Right ventricle myocardium inferior (tissue), 1 donor: ENCODE measurements at places on chromosomes 2 and 18.
A peak's percentile ranks its signal among the peaks of the same experiment; 100 is the strongest.

- no peak for DNase-seq
Measured at GRCh38 chr2:23293063-23293462, 91.9 kb upstream of the KLHL29 start.

- DNase-seq: no peak
Measured at GRCh38 chr18:59155153-59155552, 15.5 kb downstream of the SEC11C start.

- no peak for DNase-seq
Measured at GRCh38 chr2:61151436-61151835, 10.6 kb upstream of the C2orf74 start.

DNA sequence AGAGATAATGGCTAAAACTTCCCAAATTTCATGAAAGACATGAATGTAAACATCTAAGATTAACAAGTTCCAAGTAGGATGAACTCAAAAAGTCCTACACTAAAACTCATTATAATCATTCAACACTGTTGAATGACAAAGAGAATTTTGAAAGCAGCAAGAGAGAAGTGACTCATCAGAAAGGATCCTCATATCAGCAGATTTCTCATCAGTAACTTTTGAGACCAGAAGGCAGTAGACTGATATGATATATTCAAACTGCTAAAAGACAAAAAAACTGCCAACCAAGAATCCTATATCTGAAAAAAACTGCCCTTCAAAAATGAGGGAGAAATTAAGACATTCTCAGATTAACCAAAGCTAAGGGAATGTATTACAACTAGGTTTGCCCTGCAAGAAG is 130.6 kb upstream of the OTX1 start:
- no peak for DNase-seq

- peak; percentile 78 for DNase-seq
Measured at GRCh38 chr18:77057006-77057395, 75.6 kb downstream of the MBP start.

- peak; percentile 60 for DNase-seq
Measured at GRCh38 chr2:120358734-120359465, 13.0 kb downstream of the INHBB start.

- no peak for DNase-seq
Measured at GRCh38 chr18:62279561-62279960, 45.5 kb upstream of the TNFRSF11A start.

- DNase-seq: no peak
Measured at GRCh38 chr2:239625971-239626734, 225.3 kb upstream of the HDAC4 start.

- no peak for DNase-seq
Measured at GRCh38 chr2:38850045-38850444, 25.7 kb downstream of the DHX57 start.

DNA sequence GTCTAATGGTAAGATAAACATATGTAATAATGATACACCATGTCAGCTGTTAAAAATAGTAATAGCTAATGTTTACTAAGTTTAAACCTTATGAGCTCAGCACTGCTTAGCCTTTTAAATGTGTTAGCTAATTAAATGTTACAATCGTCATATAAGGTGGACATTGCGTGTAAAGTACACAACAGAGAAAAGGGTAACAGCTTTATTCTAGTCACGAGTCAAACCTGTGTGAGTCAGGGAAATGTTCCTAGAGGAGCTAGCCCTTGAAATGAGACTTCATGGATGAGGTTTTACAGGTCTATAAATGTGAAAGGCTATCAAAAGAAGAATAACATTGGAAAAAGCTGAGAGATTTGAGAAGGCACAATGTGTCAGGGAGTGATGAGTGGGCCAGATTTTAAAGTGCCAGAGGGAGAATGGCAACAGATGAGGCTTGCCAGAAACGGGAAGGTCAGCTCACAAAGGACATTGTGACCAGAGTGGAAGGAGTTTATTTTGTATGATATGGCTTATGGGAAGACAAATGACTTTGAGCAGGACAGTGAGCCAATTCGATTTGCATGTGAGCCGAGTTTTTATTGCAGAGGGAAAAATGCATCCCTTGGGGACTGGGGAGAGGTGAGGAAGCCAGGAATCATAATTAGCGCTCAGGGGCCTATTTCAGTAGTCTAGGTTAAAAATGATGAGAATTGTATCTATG is 276.3 kb downstream of the CTNNA2 start:
- DNase-seq: no peak

- no peak for DNase-seq
Measured at GRCh38 chr2:49240608-49241007, 86.3 kb upstream of the FSHR start.

- DNase-seq: no peak
Measured at GRCh38 chr2:11515490-11515981, 18.3 kb upstream of the GREB1 start.

DNA sequence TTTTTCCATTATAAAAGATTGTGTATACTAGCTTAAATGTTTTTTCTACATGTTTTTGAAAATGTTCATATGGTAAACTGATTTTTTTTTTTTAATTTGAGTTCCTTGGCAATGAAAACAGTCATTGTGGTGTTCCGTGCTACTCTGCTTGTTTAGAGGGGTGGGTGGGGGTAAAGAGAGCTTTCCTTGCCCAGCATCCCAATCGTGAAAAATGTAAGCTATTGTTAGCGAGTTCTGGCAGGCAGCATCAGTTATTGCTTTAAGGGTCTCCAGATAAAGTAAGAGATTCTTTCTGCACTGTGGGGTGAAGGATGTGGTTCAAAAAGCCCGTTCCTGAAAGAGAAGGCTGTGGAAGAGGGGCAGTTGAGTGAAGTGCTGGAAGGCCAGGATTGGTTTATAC is 118.4 kb downstream of the TANC1 start:
- no peak for DNase-seq

DNA sequence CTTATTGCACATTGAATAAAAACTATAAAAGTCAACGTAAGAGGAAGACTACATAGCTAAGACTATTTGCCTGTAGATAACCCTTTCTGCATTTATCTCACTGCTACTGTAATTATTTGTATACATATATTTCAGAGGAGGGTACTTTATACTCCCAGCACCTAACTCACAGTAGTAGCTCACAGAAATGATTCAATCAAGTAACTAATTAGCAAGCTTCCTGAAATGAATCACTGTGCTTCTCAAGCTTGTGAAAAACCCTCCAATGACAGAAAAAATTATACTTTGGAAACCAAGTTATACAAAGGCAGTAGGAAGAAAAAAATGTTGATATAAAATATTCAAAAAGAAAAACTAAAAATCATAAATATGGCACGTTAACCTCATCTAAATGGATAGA is 124.9 kb downstream of the NBAS start:
- no peak for DNase-seq

DNA sequence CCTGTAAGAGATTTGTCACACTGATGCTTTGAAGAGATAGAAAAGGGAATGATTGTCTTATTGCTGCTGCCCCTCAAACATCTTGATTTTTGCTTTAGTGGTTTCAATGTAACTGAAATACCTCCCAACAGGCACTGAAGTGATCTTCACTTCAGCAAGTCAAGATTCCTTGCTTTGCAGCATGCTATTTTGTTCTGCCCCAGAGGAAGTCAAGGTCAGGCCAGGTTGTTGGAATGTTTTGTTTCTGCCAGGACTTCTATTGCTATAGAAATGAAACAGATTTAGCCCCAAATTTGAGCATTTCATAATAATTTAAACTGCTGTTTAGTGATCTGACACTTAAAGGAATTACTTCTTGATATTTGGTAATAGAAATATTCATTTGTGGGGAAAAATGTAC is 277.6 kb downstream of the ZNF804A start:
- no peak for DNase-seq

DNA sequence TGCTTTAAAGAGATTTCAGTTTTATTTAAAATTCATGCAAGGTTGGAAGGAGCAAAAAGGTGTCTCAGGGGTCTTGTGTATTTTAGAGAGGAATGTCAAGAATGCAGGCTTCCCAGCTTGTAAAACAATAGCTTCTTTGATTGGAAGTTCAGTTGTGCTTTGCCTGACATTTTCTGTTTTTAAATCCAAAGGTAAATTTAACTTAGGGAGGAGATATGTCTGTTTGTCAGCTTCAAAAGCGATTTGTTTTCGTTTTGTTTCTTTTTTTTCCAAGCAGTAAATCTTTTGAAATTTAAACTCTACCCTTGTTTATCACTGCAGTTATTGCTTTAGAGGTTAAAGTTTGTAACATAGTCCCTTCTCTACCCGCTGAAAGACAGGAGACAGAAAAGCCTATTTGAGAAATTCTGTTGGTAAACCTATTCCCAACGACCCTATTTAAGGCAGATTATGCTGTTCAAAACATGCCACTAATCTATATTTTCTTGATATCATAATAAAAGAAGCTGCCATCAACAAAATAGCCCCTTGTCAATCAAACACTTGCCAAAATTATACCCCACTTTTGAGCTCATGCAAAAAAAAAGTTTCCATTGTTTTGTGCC is 639.6 kb downstream of the IRS1 start:
- DNase-seq: no peak

- DNase-seq: no peak
Measured at GRCh38 chr18:23828426-23828825, 139.2 kb downstream of the LAMA3 start.

GRCh38 chr2:19829672-19830071 is 72.1 kb downstream of the TTC32 start:
- no peak for DNase-seq

GRCh38 chr2:68857855-68858456 is 13.2 kb downstream of the BMP10 start:
- no peak for DNase-seq

GRCh38 chr2:136179602-136179975 is 61.6 kb upstream of the CXCR4 start:
- no peak for DNase-seq

GRCh38 chr2:182302972-182303371 is 123.9 kb downstream of the PDE1A start:
- no peak for DNase-seq

- DNase-seq: peak; percentile 77
Measured at GRCh38 chr2:174327021-174327840, 7.5 kb upstream of the SP9 start.

GRCh38 chr2:129892360-129892759 is 87.1 kb upstream of the RAB6C start:
- DNase-seq: no peak

DNA sequence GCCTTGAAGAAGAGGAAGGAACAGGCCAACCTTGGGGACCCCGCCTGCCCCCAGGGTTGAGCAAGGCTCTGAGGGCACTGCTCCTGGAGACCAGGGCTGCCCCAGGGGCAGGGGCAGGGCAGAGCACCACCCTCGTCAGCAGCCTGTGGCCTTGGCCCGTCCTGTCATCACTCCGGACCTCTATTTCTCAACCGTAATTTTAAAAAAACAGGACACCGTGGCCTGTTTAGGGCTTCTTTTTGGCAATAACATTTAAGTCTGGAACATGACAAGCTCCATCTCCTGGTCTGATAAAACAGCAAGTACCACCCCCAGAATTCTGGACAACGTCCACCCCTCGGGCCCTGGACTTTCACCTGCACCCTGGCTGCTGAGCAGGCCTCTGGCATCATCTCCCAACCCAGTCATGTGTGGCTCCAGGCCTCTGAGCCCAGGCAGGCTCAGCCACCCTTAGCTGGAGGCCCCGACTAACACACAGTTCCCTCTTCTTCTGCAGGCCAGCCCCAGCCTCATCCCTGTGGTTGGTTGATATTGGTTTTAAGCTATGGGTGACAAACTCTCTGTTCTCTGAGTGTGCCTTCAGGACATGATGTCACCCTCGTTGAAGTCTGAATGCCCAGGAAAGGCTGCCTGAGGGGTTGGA is 22.6 kb upstream of the ID2 start:
- DNase-seq: no peak

DNA sequence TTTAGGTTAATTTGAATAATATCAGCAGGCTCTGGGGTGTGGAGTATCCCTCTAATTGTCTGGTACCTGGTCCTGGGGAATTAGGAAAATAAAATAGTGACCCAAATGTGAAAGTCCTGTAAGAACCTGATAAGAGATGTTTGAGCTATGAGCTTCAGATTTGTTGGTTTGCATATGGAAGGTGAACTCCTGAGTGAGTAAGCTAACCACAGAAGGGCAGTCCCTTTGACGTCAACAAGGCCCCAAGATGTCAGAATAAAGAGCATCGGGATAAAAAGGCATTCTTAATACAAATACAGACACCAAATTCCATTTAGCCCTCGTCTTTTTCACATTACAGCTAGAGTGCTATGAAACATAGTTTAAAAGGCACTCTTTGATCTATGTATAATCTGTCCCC is 1366.3 kb upstream of the TMEFF2 start:
- DNase-seq: no peak

GRCh38 chr2:152402780-152403759 is 68.1 kb downstream of the FMNL2 start:
- DNase-seq: no peak

DNA sequence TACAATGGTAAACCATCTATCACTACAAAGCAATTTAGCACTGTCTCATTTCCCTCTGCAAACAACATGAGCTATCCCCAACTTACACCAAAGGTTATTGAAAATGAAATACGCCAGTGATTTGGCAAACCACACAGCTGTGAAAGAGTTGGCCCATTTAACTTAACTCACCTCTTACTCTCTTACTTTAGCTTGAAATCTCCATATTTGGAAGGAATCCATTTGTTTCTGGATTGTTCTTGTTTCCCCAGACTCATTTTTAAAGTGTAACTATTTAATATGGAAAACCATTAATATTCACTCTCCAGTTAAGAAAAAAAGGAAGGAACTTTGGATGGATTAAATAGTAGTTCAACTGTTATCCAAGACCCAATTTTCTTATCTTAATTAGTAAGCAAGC is 93.7 kb upstream of the TRIB2 start:
- DNase-seq: no peak
